ENCODE measurements at places on chromosomes 13 and 19.

DNA sequence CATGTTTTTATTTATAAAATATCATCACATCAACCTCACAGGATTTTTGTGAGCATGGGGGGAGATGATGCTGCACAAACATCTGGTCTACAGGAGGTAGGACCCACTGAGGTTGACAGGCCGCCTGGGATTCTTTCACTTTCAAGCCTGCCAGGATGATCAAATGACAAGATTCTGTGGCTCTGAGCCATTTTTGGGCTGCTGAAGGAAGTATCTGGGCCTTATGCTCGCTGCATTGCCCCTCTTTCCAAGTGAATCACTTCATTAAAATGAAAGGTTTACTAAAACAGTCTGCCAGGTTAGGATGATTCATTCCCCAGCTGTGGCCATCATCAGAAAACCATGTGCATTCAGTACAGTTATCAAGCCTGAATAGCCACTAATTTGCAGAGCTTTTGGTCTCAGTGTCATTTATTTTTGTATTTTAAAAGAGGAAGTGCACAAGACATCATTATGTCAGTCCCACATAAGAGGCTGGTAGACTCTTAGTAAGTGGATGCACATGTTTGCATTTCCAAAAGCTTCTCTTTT, 34.4 kb downstream of the STARD13 start:
- no peak for DNase-seq

DNA sequence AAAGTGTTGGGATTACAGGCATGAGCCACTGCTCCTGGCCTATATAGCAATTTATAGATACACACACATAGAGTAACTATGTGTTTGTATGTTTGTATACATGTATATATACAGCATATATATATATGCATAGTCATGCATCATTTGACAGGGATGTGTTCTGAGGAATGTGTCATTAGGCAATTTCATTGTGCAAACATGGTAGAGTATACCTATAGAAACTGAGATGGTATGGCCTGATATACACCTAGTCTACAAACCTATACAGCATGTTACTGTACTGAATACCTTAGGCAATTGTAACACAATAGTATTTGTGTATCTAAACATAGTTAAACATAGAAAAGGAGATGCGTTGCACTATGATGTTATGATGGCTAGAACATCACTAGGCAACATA, 53.0 kb upstream of the PCCA start:
- no peak for DNase-seq

GRCh38 chr13:30103161-30103840, 204.1 kb downstream of the KATNAL1 start:
- no peak for DNase-seq

- DNase-seq = no peak
Measured at GRCh38 chr13:100527644-100528043, 60.9 kb downstream of the GGACT start.

GRCh38 chr13:24748061-24748400, 15.9 kb upstream of the RNF17 start:
- no peak for DNase-seq

DNA sequence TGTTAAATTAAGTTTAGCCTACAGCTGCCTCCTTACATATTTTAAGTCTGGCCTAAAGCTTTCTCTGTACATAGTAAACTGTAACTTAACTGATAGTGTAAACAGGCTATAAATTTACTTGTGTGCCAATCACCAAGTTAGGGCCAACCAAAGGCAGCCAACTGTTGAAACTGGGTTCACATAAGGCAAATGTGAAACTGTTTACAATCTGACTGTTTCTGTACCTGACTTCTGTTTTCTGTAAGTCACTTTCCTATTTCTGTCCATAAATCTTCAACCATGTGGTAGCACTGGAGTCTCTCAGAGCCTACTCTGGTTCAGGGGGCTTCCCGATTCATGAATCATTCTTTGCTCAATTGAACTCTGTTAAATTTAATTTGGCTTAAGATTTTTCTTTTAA, 103.1 kb downstream of the RAP2A start:
- no peak for DNase-seq

GRCh38 chr13:31896427-31896826, 135.1 kb upstream of the FRY start:
- DNase-seq = no peak

DNA sequence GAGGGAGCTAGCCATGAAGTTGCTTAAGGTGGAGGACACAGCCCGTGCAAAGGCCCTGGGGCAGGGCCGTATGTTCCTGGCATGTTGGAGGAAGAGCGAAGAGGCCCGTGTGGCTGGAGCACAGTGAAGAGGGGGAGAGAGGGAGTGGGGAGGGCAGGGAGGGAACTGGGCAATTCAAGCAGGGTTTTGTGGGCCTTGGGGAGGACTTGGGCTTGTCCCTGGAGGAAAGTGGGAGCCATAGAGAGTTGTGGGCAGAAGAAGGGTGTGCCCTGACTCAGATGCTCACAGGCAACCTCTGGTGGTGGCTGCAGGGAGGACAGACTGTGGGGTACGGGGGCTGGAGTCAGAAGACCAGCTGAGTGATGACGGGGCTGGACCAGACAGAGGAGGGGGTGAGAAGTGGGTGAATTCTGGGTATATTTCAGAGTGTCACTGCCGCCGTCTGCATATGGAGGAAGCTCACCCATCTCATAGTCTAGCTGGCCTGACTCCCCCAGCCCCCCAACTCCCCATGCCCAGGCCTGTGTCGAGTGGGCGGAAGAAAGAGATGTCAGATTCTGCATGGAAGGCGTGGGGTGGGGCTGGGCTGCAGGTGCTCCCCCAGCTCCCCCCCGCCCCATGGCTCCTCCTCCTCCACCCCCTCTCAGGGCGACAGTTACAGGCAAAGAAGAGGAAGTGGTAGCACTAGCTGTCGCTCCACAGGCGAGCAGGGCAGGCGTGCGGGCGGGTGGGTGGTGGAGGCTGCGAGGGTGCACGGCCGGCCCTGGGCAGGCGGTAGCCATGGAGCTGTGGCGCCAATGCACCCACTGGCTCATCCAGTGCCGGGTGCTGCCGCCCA, at the start of gene VAV1:
Gene VAV1 (plus strand): TSS at position 681 of the 838 bp plus-strand sequence. CDS start 100 bp downstream, at position 781.
- peak; percentile 63 for DNase-seq

GRCh38 chr19:11197291-11198174, at the start of gene KANK2:
Gene KANK2, minus strand, starts transcription at chr19:11197545. Its CDS starts 3,034 bp downstream, at chr19:11194511.
- DNase-seq = peak; percentile 91

- DNase-seq = peak; percentile 78
Measured at GRCh38 chr13:59750860-59751259, 412.9 kb downstream of the DIAPH3 start.

GRCh38 chr13:18951412-18951811, 230.2 kb downstream of the TUBA3C start:
- no peak for DNase-seq

DNA sequence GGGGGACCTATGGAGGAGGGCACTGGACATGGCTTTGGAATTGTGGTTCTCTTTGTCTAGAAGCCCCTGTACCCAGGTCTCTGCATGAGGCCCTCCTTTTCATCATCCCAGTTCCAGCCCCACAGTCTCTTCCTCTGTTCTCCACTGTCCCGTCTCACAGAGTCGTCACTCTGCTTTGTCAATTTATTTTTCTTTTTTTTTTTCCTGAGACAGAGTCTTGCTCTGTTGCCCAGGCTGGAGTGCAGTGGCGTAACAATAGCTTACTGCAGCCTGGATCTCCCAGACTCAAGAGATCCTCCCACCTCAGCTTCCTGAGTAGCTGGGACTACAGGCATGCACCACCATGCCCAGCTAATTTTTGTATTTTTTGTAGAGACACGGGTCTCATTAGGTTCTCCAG, 619 bp upstream of the EXOC3L2 start:
- no peak for DNase-seq

GRCh38 chr19:18612772-18613588, at the start of gene TMEM59L:
Gene TMEM59L, plus strand, starts transcription at chr19:18612870. Its CDS starts 89 bp downstream, at chr19:18612959.
- no peak for DNase-seq

- no peak for DNase-seq
Measured at GRCh38 chr19:15159251-15159650, 41.5 kb downstream of the NOTCH3 start.

DNA sequence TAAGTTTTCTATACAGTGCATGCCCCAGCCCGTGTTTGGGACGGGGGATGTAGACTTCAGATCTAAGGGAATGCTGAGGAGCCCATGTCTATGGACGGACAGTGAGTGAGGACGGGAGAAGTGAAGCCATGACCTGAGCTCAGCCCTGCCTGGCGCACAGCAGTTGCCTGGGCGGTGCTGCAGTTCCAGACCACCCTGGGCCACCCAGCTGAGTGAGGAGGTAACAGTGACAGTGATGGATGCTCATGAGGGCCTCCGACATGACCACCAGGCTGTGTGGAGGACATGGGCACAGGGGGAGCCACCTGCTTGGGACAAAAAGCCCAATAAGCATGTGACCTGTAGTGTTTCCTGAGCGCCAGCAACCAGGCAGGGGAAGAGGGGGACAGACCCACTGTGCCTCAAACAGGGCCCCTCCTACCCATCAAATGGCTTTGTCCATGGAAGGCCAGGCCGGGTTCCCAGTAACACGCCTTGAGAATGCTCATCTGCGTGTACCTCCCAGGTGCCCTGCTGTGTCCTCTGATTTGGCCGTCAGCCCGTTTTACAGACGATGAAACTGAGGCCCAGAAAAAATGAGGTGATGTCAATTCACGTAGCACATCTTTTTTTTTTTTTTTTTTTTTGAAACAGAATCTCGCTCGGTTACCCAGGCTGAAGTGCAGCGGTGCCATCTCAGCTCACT, 22.6 kb downstream of the NOSIP start:
- no peak for DNase-seq

GRCh38 chr19:16334411-16334810, 9.8 kb downstream of the KLF2 start:
- no peak for DNase-seq

GRCh38 chr13:95480131-95480545, 72.4 kb upstream of the CLDN10 start:
- no peak for DNase-seq

GRCh38 chr13:110300090-110300815, 6.7 kb downstream of the COL4A1 start:
- no peak for DNase-seq

- no peak for DNase-seq
Measured at GRCh38 chr13:75919660-75920199, 283.6 kb downstream of the LMO7 start.

DNA sequence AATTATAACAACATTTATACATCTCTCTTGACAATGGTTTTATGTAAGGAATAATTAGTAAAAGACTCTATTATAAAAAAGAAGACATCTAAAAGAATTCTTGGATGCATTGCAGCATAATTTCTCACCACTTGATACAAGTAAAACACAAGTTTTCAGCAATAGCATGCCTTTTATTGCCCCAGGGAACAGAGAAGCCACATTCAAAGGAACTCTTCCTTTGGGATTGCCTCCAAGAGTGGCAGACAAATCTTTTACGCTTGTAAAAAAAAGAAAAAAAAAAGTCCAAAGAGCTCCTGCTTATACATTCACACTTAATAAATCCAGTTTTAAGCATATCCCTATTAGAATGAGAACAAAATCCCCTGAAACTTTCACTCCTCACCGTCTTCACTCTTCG, 2357.8 kb upstream of the PCDH20 start:
- no peak for DNase-seq

GRCh38 chr13:33103457-33103856, 87.2 kb downstream of the KL start:
- DNase-seq = no peak

GRCh38 chr13:32849369-32849768, 166.9 kb upstream of the KL start:
- no peak for DNase-seq

GRCh38 chr19:15288146-15288963, 44.0 kb downstream of the BRD4 start:
- peak; percentile 41 for DNase-seq

DNA sequence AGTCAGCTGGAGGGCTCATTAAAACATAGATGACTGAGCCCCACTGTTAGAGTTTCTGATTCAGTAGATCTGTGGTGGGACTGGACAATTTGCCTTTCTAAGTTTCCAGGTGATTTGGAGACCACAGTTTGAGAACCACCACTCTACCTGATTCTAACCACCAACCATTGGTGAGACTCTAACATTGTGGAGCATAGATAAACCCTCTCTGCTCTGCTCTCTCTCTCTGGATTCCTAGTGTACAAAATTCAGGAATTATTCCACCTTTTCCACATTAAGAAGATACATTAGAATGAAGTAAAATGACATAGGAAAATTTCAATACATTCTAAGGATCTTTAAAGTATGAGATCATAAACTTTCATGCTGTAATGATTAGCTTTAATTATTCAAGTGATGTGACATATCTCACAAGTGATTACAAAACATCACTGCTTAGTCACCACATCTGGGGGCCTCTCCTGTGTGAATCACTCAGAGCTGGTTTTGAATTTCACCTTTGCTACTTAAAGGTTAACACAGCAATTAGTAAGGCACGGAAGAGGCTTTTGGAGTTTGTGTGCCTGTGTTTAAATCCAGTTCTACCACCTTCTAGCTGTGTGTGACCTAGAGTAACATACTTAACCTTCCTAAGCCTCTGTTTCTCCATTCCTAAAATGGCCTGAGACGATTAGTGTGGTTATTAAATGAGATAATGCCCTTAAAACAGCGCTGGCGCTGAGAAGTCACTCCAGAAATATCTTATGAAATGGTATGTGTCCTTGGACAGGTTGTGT, 78.5 kb upstream of the NBEA start:
- no peak for DNase-seq

DNA sequence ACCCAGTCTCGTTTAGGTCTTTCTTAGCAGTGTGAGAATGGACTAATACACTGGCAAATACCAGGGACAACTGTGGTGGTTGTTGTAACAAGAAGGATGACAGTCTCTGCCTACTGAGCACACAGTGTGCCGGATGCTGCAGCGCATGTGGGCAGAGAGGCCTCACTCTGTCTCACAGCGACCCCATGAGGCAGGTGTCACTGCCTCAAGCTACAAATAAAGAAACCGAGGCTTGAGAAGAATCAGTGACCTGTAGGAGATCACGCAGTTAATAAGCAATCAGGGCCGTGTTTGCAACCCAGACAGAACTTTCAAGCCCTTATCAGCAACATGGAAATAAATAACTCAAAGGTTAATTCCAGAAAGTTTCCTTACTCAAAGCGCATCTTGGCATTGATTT, 40.5 kb upstream of the GAS6 start:
- peak; percentile 67 for DNase-seq

DNA sequence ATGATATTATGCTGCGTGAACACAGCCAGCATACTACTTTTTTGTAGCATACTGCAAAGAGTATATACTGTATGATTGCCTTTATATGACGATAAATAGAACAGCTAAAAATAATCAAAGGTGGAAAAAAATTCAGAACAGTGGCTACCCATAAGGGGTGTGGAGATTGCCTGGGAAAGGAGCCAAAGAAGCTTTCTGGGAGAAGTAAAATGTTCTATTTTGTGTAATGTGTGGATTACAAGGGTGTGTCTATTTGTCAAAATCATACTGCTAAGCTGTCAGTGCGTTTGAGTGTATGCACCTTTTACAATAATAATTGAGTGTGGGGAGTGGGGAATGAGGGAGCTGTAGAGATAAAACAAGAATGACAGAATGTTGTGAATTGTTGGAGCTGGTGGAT, 45.2 kb upstream of the MTIF3 start:
- no peak for DNase-seq
